ENCODE measurements at places on chromosomes 12 and 14. TPM values are rescaled to one million over a fixed set of nuclear protein-coding genes. Genes with fewer than 3 reads are reported as not detected.

The SRRM4 gene
- not detected for total RNA-seq

The WSCD2 gene
- total RNA-seq, result 0.54 TPM

The RNASE1 gene
- not detected for total RNA-seq

The CEBPE gene
- total RNA-seq, result 0.13 TPM

The FAM90A1 gene
- 0.13 TPM for total RNA-seq

The SCNN1A gene
- total RNA-seq, result 1.6 TPM

The PLA2G1B gene
- total RNA-seq, result not detected

The PELI2 gene
- total RNA-seq, result 7.1 TPM

The HECTD4 gene
- 26.4 TPM for total RNA-seq

The AQP6 gene
- not detected for total RNA-seq

The ASIC1 gene
- 3.7 TPM for total RNA-seq

The TSFM gene
- 16.1 TPM for total RNA-seq

The CD163 gene
- not detected for total RNA-seq

The PLD4 gene
- 0.13 TPM for total RNA-seq

The CRIP1 gene
- total RNA-seq, result 27.7 TPM

The COA8 gene
- 27.6 TPM for total RNA-seq

The NXPH4 gene
- total RNA-seq, result 5.2 TPM

The DACT1 gene
- total RNA-seq, result 6.7 TPM

The ASPG gene
- 0.13 TPM for total RNA-seq

The WNT5B gene
- 42.5 TPM for total RNA-seq

The ACRBP gene
- 0.26 TPM for total RNA-seq

The PROX2 gene
- total RNA-seq, result not detected

The PPM1A gene
- total RNA-seq, result 34.8 TPM

The PAX9 gene
- total RNA-seq, result 0.22 TPM

The AKAP5 gene
- total RNA-seq, result 0.39 TPM

The DLK1 gene
- total RNA-seq, result 0.39 TPM

The RPL10L gene
- not detected for total RNA-seq

The OR6C3 gene
- total RNA-seq, result not detected

The MSRB3 gene
- 67.8 TPM for total RNA-seq

The TAS2R9 gene
- 0.32 TPM for total RNA-seq

The NEUROD4 gene
- not detected for total RNA-seq

The SUPT16H gene
- total RNA-seq, result 90.9 TPM

The GLIPR1L1 gene
- total RNA-seq, result not detected

The AMN gene
- total RNA-seq, result 0.13 TPM

The PIWIL1 gene
- total RNA-seq, result not detected

The RNU4-1 gene
- under 0.01 TPM for total RNA-seq

The CAPZA3 gene
- total RNA-seq, result not detected

The PSMA3 gene
- total RNA-seq, result 105 TPM

The ADAMTS20 gene
- not detected for total RNA-seq

The LMNTD1 gene
- total RNA-seq, result 0.52 TPM

The EPYC gene
- total RNA-seq, result 0.76 TPM

The OVCH1 gene
- 0.65 TPM for total RNA-seq

The VAMP1 gene
- 8.4 TPM for total RNA-seq

The RASSF8 gene
- total RNA-seq, result 55.7 TPM

The FAM181A gene
- total RNA-seq, result not detected

The CHGA gene
- not detected for total RNA-seq

The POTEG gene
- total RNA-seq, result not detected

The NAV3 gene
- total RNA-seq, result 10.6 TPM

The SH2B3 gene
- total RNA-seq, result 19.9 TPM

The FGD4 gene
- total RNA-seq, result 59.5 TPM

The KRT8 gene
- 7.6 TPM for total RNA-seq

The SCN8A gene
- 42.1 TPM for total RNA-seq

The CYP46A1 gene
- 1.1 TPM for total RNA-seq

The AHNAK2 gene
- 152 TPM for total RNA-seq

The C12orf76 gene
- 9.5 TPM for total RNA-seq

The MTERF2 gene
- total RNA-seq, result 7.1 TPM

The TGM1 gene
- 1.1 TPM for total RNA-seq

The STON2 gene
- 51.6 TPM for total RNA-seq
